ENCODE measurements at places on chromosomes 1 and 21.

GRCh38 chr21:39051588-39051949 is 131.7 kb downstream of the PSMG1 start:
- DNase-seq: no peak

GRCh38 chr1:59122527-59122926 is 174.4 kb upstream of the FGGY start:
- no peak for DNase-seq

DNA sequence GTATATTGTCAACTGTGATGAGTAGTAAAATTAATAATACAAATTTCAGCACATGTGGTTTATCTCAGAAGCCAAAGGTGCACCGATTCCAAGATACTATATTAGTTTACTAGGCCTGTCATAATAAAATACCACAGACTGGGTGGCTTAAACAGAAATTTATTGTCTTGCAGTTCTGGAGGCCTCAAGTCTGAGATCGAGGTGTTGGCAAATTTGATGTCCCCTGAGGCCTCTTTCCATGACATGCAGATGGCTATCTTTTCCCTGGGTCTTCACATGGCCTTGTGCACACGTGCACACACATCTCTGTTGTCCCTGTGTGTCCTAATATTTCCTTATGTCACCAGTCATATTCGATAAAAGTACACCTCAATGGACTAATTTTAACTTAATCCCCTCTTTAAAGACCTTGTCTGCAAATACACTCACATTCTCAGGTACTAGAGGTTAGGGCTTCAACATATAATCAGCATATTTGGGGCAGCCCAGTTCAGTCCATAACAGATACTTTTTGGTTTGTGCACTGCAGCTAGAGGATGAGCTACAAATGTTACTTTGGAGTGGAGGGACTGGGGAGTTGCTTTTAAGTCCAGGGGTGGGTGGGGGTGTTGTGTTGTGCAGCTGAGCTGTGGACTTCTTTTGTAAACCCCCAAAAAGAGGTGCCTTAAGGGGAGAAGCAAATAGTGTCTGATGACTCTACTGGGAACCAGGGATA is 21.4 kb downstream of the TSNAX start:
- no peak for DNase-seq

GRCh38 chr1:6667139-6667538 is 34.5 kb downstream of the DNAJC11 start:
- DNase-seq: no peak

- no peak for DNase-seq
Measured at GRCh38 chr1:200512191-200512590, 102.4 kb upstream of the ZNF281 start.

DNA sequence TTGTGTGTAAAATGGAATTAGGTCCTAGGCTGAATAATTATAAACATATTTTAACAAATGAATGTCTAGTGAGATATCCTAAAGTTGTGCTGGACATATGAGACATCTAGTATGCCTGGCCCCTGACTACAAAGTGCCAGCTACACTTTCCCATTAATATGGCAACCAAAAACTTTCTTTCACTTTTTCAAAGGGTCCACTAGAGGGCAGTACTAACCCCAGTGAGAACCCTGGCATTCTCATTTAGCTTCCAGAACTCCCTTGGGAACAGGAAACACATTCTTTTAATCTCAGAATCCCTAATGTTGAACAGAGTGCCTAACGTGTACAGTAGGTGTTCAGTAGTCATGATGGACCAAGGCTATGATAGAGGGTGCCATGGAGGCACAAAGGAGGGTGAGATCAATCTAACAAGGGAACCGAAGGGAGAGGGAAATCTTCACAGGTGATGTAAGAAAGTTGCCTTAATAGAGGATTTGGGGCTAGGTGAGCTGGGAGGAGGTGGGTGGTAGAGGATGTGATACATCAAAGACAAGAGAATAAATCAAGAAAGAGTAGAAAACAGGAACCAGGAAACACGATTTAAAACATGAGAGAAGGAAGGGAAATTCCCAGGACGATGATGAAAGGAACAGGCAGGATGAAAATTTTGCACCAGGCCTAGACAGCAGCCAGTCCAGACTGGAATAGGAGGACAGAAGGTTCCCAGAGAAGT is 41.6 kb downstream of the NSL1 start:
- DNase-seq: no peak

DNA sequence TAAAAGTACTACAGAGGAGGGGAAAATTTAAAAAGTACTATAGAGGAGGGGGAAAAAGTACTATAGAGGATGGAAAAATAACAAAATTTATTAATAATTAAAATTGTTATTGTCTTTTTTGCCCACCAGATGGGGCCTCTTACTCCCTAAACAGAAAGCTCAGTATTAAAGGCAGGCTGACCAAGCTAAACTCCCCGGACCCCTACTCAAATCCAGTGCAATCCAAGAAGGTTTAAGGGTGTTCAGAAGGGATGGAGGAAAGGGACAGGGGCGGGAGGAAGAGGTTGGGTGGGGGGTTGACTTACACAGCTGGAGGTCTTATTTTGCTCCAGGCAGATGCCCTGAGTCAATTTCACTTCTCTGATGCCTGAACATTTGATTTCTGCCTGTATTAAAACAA is 13.7 kb downstream of the CD34 start:
- DNase-seq: no peak

DNA sequence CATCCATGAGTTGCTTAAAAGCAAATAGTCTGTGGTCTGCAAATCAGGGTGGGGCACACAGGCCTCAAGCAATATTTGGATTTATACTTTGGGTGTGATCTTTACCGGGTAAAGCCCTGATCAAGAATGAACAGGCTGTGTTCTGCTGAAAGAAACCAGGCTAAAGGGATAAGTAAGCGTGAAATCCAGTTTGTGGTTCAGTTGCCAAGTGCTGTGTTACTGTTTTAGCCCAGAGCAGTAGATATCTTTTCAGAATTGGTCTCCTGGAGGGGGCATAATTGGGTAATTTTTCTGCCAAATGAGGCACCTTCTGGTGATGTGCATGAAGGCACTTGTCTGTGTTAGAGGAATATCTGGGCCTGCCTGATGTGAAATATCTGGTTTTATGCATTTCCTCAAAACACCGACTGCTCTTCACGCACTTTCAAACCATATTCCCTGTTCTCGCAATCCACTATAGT is 21.4 kb downstream of the AIM2 start:
- DNase-seq: no peak

DNA sequence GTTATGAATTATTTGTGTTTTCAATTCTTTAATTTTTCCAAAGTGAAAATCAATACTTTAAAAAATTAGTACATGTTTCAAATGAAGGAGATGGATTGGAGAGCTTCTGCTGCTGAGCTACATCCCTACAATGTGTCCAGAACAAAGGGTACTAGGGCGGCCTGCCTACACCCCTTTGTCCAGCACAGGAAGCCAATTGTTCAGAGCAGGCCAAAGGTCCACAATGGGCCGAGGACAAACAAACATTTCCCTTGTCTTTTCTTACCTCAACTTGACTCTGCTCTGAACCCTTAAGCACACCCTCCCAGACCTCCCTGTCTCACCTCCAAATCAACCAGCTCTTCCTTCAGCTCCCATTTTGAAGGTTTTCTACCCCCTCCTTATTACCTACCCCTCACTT is 39.4 kb upstream of the CAMK1G start:
- no peak for DNase-seq

DNA sequence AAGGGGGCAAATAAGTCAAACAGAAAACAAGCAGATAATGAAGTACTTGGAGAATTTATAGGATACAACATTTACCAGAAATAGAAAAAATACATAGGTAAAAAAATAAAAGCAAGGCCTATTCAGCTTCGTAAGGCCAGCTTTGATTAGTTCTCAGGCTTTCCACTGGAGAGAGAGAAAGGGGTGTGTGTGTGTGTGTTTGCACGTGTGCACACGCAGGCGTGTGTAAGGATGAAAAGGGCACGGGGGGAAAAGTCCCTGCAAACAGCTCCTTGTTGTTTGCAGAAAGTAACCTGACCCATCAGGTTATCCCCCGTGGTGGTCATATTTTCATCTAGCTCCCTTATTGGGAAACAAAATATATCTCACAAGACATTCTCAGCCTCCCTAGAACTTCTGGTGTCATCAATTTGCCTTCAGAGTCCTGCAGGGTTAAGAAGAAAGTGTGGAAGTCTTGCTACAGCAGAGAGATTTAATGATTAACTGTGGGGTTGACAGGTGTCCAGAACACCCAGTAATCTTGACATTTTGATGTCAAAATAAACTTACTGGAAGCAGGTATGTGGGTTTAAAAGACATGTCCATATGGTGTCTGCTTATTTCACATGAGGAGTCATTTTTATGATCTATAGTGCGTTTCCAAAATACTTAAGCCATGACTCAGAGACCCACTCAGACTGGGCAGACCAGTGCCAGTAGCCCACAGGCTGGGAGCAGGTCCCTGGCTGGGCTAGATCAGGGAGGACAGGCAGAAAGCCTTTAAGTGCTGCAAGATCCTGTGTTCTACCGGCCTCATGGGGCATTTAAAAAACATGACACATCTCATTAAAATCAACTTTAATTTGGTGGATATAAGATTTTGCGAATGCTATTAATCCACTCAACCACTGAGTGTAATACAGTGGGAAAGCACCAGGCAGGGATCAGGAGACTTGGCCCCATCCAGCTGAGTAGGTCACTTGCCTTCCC is 487.6 kb upstream of the CAMK1G start:
- DNase-seq: no peak
